ENCODE measurements at places on chromosomes 16 and 17. TPM values are rescaled to one million over a fixed set of nuclear protein-coding genes. Genes with fewer than 3 reads are reported as not detected.

SLC6A2 gene
- total RNA-seq: not detected

ACAP1 gene
- 2.1 TPM for total RNA-seq

FOXL1 gene
- 2.7 TPM for total RNA-seq

NAGS gene
- total RNA-seq: 0.71 TPM

HAS3 gene
- 2.4 TPM for total RNA-seq

ARL5C gene
- not detected for total RNA-seq
